Immature natural killer cell (primary cell): ENCODE measurements at places on chromosomes 3 and 15. TPM values are rescaled to one million over a fixed set of nuclear protein-coding genes. Genes with fewer than 3 reads are reported as not detected.

- H3K36me3 ChIP-seq, result no peaks in the 10 kb centered on the region
- H3K4me1 ChIP-seq, result no peaks in the 10 kb centered on the region
- no peak overlapping the region for H3K27ac ChIP-seq
- H3K27me3 ChIP-seq, result peaks cover 2% of the 10 kb centered on the region
- H3K4me3 ChIP-seq, result no peak overlapping the region
- DNase-seq, result no peak
Measured at GRCh38 chr3:53484984-53485383, 9.4 kb upstream of the CACNA1D start.

DNA sequence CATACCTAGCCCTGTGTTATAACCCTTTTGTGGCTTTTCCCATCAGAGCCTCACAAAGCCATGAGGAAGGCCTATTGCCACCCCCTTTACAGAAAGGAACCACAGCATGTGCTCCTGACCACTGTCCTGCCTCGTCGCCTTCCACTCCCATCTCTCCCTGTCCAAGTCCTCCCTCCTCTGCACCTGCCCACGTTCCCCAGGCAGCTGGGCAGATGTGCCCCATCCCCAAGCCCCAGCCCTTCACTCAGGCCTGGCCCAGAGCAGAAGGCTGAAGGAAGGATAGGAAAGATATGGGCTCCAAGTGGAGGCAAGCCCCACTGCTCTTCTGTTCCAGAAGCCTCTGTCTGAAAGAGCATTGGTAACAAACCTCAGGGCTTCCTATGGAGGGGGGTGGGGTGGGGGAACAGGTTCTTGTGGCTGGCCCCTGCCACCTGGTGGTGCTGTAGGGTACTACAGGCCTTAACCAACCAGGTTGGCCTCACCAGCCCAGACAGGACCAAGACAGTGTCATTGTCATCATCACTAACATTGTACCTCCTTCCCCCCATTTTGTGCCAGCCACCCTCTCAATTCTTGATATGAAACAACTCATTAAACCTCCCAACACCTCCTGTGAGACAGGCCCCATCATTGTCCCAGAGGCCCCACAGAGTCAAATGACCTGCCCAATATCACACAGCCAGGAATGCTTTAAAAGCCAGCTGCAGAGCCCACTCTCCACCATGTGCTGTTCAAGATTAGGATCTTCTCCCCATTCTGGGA is 10.0 kb downstream of the POC1A start:
- H3K36me3 ChIP-seq, result no peaks in the 10 kb centered on the region
- peak overlapping the region; percentile 65 for H3K27ac ChIP-seq
- peak; percentile 78 for DNase-seq
- H3K4me1 ChIP-seq, result peaks cover 7% of the 10 kb centered on the region

DNA sequence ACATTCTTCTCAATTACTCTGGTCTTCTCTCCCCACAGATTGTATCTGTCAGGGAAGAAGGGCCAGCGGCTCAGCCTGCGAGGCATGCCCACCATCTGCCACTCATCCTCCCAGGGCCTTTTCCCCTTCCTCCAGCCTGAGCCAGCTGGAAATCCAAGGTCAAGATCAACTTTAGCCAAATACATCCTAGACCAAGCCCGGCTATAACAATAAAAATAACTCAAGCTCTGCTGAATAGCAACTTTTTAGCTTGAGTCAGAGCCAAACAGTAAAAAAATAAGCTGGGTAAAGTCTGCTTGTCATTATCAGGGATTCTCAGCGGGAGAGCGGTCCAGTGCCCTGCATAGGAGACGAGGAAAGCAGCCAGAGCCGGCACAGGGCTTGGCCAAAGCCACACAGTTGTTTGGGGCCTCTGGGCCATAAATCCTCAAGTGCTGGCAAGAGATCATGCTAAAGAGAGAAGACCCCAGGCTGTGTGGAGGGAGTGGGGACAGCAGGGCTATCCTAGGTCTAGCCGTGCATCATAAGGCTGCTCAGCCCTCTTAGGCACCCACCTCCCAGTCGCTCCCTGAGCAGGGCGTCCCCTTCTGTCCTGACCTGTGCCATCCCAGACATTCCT is 76.2 kb upstream of the HERC1 start:
- no peak overlapping the region for H3K4me3 ChIP-seq
- H3K27ac ChIP-seq, result no peak overlapping the region
- DNase-seq, result no peak
- H3K4me1 ChIP-seq, result peaks cover 38% of the 10 kb centered on the region

DNA sequence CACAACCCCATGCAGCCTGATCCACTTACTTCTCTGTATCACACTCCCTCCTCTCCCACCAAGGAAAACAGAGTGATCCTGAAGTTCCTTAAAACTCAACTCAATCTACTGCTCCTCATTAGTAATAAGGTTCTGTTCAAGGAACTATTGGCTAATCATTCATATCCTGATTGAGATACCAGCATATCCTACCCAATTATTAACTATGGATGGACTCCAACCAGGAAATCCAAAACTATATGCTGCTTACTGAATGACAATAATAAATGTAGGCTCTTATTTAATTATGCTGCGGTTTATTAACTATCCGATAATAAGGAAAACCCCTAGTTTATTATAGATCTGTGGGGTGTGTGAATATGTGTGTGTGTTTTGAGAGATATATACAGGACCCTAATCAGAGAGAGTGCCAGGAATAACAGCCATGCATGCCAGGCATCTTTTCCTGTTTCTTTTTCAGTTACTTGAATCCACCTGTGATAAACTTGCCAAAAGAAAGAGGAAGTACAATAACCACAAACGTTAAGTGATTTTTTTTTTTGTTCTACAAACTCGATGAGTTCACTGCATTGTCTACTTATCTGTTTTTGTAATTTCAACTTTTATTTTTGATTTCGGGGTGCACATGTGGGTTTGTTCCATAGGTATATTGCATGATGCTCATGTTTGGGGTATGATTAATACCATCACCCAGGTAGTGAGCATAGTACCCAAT is 1031.7 kb upstream of the CFAP20DC start:
- H3K36me3 ChIP-seq, result no peaks in the 10 kb centered on the region
- peaks cover 28% of the 10 kb centered on the region for H3K4me1 ChIP-seq
- peak overlapping the region; percentile 46 for H3K4me3 ChIP-seq
- H3K27ac ChIP-seq, result no peak overlapping the region
- H3K27me3 ChIP-seq, result no peaks in the 10 kb centered on the region

IL5RA gene
- polyA plus RNA-seq, result not detected

DNA sequence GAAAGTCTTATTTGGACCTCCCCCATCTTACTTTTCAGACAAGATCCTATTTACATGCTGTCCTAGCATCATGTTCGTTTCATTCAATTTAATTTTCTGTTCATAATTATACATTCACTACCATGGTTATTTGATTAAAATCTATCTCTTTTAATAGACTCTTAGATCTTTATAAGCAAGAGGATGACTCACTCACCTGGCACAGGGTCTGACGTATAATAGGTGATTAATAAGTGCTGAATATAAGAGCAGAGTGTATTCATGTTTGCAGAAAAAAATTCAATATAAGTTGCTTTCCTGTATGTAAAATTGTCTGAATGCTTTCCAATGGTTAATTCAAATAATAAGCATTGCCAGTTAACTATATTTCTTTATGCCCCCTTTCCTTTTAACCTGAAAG is 165.5 kb upstream of the CBLB start:
- peaks cover 18% of the 10 kb centered on the region for H3K4me1 ChIP-seq
- H3K27me3 ChIP-seq, result no peaks in the 10 kb centered on the region
- H3K4me3 ChIP-seq, result no peak overlapping the region
- peak overlapping the region; percentile 76 for H3K27ac ChIP-seq

DNA sequence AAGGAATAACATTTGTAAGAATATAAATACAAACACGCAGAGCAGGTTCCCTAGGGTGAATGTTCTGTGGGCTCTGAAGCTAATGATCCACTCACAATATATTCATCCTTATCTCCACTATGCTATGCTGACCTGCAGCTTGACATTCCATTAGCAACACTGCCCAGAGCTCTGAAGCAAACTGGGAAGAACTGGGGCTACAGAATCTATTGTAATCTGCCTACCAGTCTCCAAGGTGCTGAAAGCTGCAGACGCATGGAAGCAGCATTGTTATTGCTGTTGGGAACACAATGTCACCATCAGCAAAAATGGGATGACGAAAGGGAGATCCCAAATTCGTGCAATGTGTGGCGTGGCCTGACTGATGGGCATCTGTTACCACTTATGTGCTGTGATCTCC is 316.7 kb upstream of the RORA start:
- peaks cover 7% of the 10 kb centered on the region for H3K27me3 ChIP-seq
- H3K36me3 ChIP-seq, result no peaks in the 10 kb centered on the region
- H3K4me1 ChIP-seq, result no peaks in the 10 kb centered on the region
- no peak for DNase-seq

DNA sequence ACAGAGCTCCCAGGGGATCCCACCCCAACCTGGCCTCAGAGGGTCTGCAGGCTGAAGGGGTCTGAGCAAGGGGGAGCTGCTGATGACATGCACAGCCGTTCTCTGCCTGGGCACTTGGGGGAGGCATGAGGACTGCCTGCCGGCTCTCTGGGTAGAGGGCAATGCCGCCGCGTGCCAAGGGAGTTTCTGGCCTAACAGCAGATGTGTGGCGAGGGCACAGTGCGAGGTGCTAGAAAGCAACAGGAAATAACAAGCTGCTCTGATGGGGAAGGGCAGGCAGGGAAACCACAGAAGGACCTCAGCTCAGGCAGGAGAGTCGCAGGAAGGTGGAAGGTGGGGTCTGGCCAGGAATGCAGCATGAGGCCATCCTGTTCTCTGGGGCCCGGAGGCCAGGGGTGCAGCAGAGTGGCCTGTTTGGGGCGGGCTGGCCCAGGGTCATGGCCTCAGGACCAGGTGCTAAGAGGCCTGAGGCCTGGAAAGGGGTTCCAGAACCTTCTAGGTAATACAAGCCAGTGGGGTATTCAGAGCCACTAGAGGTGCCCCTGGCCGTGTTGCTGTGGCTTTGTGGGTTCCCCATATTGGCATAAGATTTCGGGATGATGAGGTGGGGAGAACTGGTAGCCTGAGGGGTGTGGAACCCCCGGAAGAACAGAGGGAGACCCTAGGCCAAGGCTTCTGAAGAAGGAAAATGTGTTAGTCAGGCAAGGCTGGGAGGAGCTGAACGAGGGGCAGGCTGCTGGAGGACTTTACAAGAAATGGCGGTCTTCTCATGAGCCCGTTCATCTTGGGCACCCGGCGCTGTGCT is 41.2 kb downstream of the RGMA start:
- H3K27ac ChIP-seq, result peak overlapping the region; percentile 90
- H3K27me3 ChIP-seq, result peaks cover 11% of the 10 kb centered on the region
- H3K4me1 ChIP-seq, result peaks cover 50% of the 10 kb centered on the region
- peak; percentile 80 for DNase-seq
- H3K4me3 ChIP-seq, result peak overlapping the region; percentile 59

DNA sequence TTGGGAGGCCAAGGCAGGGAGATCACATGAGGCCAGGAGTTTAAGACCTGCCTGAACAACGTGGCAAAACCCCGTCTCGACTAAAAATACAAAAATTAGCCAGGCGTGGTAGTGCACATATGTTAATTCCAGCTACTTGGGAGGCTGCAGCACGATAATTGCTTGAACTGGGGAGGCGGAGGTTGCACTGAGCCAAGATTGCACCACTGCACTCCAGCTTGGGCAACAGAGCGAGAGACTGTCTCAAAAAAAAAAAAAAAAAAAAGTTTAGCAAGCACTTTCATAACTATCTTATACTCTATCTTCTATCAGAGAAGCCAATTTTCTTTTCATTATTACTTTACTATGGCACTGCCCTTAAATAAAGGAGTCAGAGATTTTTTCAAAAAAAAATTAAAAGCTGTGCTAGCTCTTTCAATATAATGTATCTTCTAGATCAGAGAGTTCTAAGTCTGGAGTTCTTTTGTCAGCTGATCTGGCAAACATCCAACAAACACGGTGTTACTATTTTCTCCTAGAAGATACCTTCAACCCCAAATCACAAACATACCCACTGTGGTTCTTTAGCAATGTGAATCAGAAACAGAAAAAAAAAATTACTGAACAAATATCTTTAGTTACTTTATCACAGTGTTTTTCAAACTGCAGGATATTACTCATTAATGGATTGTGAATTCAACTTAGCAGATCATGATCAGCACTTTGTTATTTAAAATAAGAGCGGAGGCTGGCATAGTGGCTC is 3.0 kb downstream of the ZNF770 start:
- H3K4me1 ChIP-seq, result peaks cover 61% of the 10 kb centered on the region
- no peak for DNase-seq
- H3K27me3 ChIP-seq, result peaks cover 19% of the 10 kb centered on the region
- peaks cover 8% of the 10 kb centered on the region for H3K36me3 ChIP-seq
- H3K27ac ChIP-seq, result peak overlapping the region; percentile 23

GRCh38 chr15:58277333-58277732 is 139.2 kb downstream of the AQP9 start:
- H3K4me3 ChIP-seq, result no peak overlapping the region
- no peaks in the 10 kb centered on the region for H3K36me3 ChIP-seq
- H3K27ac ChIP-seq, result no peak overlapping the region
- no peak for DNase-seq

MYO1E gene
- 7.1 TPM for polyA plus RNA-seq

DNA sequence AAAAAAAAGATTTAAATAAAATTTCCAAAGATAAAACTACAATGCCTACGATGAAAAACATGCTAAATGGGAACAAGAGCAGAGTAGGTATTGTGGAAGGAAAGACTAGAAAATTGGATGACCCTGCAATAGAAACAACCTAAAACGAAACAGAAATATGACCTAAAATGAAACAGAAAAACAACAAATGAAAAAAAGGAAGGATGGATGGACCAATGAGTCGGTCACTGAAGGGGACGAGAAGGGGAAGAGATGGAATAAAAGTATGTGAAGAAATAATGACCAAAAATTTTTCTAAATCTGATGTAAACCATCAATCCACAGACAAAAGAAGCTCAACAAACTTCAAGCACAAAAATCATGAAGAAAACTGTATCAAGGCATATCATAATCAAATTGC is 44.8 kb downstream of the TBC1D2B start:
- no peak for DNase-seq
- peaks cover 4% of the 10 kb centered on the region for H3K27me3 ChIP-seq
- H3K27ac ChIP-seq, result peak overlapping the region; percentile 97
- peak overlapping the region; percentile 4 for H3K4me3 ChIP-seq

FANCD2OS gene
- not detected for polyA plus RNA-seq

RTP3 gene
- not detected for polyA plus RNA-seq

- no peaks in the 10 kb centered on the region for H3K36me3 ChIP-seq
- H3K4me1 ChIP-seq, result peaks cover 7% of the 10 kb centered on the region
- H3K4me3 ChIP-seq, result no peak overlapping the region
- peaks cover 9% of the 10 kb centered on the region for H3K27me3 ChIP-seq
- no peak for DNase-seq
Measured at GRCh38 chr3:195773956-195774537, 37.7 kb downstream of the MUC4 start.

DNA sequence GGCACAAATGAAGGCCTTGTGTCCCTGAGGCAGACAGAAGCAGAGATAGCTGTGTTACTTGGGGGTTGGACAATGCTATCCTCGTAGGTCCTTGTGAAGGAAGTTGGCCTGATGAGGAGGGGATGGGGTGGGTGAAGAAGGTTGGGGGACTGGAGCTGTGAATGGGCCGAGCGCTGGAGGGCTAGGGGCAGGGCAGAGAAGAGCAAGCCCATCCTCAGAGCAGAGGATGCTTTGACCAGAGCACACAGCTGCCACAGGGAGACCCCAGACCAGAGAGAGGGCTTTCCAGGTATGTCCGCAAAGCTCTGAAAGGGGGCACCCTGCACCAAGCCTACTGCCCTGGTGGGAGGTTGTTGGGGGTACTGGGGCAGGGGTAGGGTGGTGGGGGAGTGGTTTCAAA is 5.7 kb upstream of the TBC1D2B start:
- DNase-seq, result no peak
- no peak overlapping the region for H3K4me3 ChIP-seq
- H3K4me1 ChIP-seq, result peaks cover under 1% of the 10 kb centered on the region
- no peak overlapping the region for H3K27ac ChIP-seq
- H3K36me3 ChIP-seq, result no peaks in the 10 kb centered on the region

GRCh38 chr3:67739851-67740250 is 85.4 kb upstream of the SUCLG2 start:
- H3K4me1 ChIP-seq, result no peaks in the 10 kb centered on the region
- DNase-seq, result no peak
- peaks cover 6% of the 10 kb centered on the region for H3K27me3 ChIP-seq
- no peaks in the 10 kb centered on the region for H3K36me3 ChIP-seq
- no peak overlapping the region for H3K27ac ChIP-seq
